ENCODE measurements at places on chromosomes 3 and 15.

DNA sequence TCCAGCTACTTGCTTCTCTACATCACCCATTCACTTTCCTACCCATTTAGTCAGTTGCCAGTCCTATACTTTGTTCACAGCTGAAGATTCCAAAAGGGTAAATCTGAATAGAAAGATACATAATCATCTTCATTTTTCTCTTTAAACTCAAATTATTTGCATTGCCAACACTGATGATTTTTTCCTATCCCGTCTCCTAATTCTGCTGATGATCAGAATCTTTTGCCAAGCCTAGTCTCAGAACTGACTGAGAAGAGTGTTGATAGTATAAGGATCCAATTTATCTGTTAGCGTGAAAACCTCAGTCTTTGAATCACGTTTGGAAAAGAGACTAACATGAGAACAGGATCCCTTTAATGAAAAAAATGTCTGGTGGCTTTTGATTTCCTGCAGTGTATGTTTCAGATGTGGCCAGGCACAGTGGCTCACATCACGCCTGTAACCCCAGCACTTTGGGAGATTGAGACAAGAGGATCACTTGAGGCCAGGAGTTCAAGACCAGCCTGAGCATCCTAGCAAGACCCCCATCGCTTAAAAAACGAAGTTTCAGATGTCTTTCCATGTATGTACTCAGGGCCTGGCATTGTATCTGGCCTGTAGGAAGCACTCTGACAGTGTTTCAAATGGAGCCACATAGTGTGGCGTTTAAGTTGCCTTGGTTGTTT is 169.4 kb downstream of the KLHL25 start:
- no peak for DNase-seq

- DNase-seq: no peak
Observed at GRCh38 chr3:52681596-52681995, 4.1 kb downstream of the PBRM1 start.

- DNase-seq: no peak
Observed at GRCh38 chr3:13835246-13835645, 44.6 kb downstream of the WNT7A start.

DNA sequence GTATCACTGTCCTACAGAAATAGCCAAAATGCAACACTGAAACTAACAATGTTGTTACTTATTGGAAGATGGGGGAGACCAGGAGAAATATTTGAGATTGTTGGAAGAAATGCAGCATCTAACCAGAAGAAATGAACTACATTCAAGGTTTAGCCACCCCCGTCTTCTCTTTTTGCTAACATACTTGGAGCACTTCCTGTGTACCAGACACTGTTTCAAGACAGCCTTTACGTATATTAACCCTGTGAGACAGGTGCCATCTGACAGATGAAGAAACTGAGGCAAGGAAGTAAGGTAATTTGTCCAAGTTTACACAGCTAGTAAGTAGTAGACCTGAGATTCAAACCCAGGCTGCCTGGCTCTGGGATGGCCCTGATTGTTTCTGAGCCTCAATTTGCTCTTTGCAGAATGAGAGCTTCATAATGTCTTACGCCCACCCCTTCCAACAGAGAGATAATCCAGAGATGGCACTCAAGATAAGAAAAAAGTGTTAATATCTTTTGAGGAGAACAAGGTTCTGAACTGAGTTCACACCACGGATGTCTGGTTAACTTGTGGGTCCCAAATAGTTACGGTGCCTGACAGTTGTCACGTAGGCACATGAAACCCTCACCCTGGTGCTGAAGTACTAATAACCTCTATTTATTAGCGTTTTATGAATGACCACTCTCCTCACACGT is 26.1 kb downstream of the RASGRP1 start:
- no peak for DNase-seq

- no peak for DNase-seq
Observed at GRCh38 chr3:130900959-130901358, 7.1 kb downstream of the ATP2C1 start.

DNA sequence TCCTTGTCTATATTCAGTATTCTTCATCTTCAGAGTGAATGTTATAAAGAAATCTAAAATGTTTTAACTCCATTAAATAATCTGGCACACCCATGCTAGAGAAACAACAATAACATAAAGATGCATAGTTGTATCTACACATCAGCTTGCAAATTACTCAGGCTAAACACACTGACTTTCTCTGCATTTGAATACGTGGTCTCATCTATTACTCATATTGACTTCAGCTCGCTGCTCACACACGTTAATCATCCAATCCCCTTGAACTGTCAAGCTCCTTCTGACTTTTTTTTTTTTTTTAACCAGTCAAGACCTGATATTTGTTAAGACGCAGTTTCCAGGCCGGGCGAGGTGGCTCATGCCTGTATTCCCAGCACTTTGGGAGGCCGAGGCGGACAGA is 1137.3 kb upstream of the CADM2 start:
- DNase-seq: no peak

- no peak for DNase-seq
Observed at GRCh38 chr3:43906849-43907507, 216.2 kb downstream of the ABHD5 start.

GRCh38 chr3:50655009-50655830 is 19.5 kb upstream of the DOCK3 start:
- no peak for DNase-seq

All from NCI-H226 (cell line).